Lung (tissue), 17 donors: ENCODE measurements at places on chromosomes 2 and 18. TPM values are rescaled to one million over a fixed set of nuclear protein-coding genes. Genes with fewer than 3 reads are reported as not detected.

DNA sequence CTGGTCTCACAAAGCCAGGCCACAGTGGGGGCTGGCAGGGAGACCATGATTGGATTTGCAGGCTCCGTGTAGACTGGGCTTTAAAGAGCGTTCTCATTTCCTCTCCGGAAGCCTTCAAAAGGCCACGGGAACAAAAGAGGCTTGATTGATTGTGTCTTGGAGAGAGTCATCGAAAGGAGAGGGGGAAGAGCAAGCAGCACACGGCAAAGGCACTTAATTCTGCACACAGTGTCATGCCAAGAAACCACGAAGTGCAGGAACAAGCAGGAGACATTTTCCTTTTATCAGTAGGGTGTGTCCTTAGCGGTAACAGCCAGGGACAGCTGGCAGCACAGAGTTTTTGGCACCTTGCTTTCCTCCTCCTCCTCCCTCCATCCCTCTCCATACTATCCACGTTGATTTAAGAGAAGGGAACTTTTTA, 47.7 kb downstream of the GLI2 start:
- H3K4me3 ChIP-seq, result no peak overlapping the region
- H3K36me3 ChIP-seq, result no peaks in the 10 kb centered on the region
- no peaks in the 10 kb centered on the region for H3K27me3 ChIP-seq
- peaks cover 35% of the 10 kb centered on the region for H3K4me1 ChIP-seq
- H3K27ac ChIP-seq, result no peak overlapping the region

FAM237A gene
- total RNA-seq, result not detected

DNA sequence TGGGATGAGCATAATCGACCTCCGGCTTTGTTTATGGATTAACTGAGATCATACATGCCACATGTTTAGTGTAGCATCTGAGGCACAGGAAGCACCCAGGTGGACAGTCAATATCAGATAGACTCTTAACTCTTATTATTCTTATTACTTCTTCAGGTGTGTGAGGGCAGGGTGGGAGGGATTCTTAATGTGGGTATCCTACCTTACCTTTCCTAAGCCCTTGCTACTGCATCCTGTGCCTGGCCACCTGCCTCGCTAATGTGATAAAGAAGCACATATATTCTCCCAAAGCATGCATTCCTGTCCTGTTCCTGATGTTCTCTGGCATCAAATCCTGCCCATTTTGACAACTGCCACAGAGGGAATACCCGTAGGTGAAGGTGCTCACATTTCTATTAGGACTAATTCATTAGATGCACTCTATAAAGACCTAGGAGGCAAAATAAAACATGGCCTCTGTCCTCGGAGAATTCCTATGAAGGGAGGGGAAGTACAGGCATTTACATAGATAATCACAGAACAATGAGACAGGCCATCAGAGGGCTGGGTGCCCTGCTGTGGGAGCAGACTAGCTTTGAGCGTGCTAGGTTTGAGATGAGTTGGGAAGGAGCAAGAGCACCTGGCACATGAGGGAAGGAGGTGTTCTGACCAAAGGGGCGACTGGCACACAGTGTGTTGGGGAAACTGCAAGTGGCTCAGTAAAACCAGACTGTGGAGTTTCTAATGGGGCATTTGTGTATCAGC, 19.5 kb upstream of the CELF4 start:
- H3K27me3 ChIP-seq, result no peaks in the 10 kb centered on the region
- no peaks in the 10 kb centered on the region for H3K36me3 ChIP-seq
- no peak overlapping the region for H3K27ac ChIP-seq
- H3K4me3 ChIP-seq, result no peak overlapping the region
- H3K4me1 ChIP-seq, result no peaks in the 10 kb centered on the region
- DNase-seq, result no peak

B3GNT7 gene
- total RNA-seq, result 73.7 TPM

RPS27A gene
- total RNA-seq, result 715 TPM

AQP12A gene
- total RNA-seq, result not detected

DNA sequence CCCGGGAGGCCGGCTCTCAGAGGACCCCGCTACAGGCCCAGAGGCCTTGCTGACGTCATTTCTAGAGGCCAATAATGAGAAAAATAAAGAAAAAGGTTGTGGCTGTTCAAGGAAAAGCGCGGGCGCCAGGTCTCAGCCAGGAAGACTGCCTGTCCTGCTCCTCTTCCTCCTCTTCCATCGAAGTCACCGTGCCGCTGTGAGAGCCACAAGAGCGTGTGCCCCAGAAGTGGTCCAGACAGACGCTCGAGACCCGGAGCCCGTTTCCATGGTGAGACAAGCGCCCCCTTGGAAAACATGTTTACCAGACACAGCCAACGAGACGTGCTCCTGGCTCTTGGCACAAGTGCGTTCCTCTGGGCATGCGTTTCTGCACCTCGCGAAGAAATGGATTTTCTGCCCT, 210.5 kb downstream of the HDAC4 start:
- H3K4me1 ChIP-seq, result peaks cover 3% of the 10 kb centered on the region
- H3K36me3 ChIP-seq, result peaks cover 3% of the 10 kb centered on the region
- no peak overlapping the region for H3K4me3 ChIP-seq
- DNase-seq, result no peak
- no peaks in the 10 kb centered on the region for H3K27me3 ChIP-seq
- no peak overlapping the region for H3K27ac ChIP-seq
